Fibroblast of skin of left biceps (primary cell): ENCODE measurements at places on chromosomes 1 and 21.

GRCh38 chr1:29517251-29518086 lies 281.1 kb downstream of the PTPRU start:
- no peak for DNase-seq

DNA sequence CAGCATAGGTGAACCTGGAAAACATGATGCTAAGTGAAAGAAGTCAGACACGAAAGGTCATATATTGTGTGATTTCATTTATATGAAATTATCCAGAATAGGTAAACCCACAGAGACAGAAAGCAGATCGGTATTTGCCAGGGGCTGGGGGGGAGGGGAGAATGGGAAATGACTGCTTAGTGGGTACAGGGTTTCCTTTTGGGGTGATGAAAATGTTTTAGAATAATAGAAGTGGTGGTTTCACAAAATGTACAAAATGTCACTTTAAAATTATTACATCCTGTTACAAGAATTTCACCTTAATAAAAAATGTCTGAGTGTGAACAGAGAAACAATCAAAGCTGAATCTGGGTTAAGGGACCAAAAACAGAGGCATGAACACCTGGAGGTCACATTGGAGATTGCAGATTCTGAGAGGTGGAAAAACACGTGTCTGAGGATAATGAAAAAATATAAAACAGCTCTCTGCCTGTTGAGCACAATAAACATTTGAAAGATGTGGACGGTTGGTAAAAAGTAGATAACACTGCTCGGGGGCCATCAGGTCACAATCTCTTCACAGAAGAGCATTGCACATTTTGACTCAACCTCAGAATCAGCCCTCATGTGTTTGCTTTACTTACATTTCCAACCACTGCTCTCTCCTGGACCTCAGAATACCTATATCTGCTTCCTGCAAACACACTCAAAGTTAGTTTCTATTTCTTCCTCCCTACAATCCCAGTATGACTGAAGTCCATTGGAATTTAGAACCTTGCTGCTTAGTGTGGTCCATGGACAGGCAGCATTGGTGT lies 3.2 kb downstream of the SLAMF6 start:
- no peak for DNase-seq

- no peak for DNase-seq
These were observed 13.6 kb upstream of the C1QTNF12 start for GRCh38 chr1:1259951-1260600.

DNA sequence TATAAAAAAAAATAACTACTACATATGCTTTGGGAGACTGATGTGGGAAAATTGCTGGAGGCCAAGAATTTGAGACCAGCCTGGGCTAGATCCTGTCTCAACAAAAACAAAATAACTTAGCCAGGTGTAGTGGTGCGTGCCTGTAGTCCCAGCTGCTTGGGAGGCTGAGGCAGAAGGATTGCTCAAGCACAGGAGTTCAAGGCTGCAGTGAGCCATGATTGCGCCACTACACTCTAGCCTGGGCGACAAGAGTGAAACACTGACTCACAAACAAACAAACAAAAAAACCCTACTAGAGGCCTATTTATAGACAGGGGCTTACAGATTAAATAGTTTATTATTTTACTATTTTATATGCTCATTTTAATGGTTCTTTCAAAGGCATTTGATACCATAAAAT lies 80.0 kb downstream of the LHX4 start:
- DNase-seq, result no peak

- DNase-seq, result no peak
These were observed 126.3 kb upstream of the TMPRSS2 start for GRCh38 chr21:41634211-41634694.

DNA sequence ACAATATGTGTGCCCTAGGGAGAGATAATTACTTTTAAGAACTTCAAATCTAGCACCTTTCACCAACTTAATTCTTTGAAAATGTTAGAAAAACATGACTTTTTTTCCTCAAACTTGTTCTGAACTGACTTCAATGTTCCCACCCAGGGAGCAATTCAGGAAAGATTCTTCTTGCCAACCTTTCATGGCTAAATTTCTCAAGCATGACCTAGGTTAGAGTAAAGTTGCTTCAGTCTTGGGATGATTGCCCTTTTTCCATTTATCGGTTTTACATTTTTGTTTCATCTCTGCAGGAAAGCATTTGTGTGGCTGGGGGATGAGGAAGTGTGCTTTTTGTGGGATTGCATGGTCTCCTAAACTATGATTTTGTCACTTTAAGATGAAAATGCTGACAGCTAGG lies 647.7 kb downstream of the LTN1 start:
- DNase-seq, result no peak

DNA sequence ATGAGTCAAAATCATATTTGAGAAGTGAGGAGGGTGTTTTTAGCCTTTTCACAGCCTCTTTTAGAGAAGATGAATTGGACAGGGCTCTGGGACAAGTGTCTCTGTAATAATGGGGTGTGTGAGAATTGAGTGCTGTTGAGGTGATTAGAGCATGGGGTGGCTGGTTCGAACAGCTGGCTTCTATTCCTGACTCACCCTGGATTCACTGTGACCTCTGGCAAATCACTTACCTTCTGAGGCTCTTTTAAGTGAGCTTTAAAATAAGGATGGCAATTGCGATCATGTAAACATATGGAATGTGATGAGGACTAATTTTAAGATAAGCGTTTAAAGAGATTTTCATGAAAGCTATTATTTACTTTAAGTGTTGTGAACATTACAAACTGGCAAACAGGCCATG lies 243.4 kb downstream of the ADGRL2 start:
- no peak for DNase-seq

DNA sequence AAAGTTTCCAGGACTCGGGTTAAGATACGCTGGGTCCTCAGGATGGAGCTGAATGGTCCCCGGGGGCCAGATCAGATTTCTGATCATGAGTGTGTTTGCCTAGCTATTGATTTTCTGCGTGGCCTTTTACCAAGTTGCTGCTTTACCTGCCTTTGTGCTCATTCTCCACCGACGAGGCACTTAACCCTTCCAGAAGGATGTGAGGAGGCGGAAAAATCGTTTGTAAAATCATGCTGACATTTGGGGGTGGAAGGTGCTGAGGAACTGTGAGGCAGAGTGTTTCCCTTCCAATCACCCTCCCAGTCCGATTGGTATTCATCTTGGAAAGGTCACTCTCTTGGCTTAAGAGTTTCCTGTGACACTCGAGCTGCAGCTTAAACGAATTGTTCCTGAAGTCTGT lies 337.1 kb upstream of the KAZN start:
- DNase-seq, result no peak

DNA sequence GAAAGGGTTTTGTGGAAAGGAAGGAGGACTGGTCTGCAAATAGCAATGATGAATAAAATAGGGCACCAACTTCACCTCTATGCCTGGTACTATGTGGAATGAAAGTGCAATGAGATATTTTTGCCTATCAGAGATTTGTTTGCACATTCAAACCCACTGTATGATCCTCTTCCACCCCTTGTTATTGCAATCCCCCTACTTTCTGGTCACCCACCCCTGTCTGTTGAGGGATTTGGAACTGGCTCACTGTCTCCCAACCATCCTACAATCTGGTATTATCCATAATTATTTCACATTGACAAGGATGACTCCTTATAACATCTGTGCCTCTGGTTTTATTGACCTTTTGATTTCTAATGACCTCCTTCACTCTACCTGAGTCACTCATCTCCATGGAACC lies 42.4 kb downstream of the CD55 start:
- DNase-seq, result no peak

DNA sequence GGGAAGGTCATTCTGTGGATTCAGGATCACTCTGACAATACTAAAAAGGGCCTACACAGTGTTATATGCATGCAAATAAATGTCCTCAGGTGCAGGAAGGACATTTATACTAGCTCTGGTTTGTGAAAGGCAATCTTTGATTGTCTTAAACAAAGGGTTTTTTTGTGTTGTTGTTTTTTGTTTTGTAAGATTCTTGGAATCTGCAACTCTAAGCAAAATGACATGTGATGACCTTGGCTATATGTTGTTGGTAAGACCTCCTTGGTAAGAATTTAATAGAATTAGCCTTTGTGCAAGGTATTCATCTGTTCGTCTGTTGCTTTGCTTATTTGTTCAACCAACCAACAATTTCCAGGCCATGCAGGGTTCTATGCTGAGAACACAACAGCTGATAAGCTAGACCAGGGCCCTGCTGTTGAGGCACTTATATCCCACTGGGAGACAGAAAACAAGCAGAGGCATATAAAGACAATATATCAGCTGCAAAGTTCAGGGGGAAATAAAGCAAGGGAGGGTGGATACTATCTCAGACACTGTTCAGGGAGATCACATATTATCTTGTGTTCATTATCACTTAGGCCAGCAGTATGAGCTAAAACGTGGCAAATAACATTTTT lies 60.3 kb downstream of the FH start:
- no peak for DNase-seq

DNA sequence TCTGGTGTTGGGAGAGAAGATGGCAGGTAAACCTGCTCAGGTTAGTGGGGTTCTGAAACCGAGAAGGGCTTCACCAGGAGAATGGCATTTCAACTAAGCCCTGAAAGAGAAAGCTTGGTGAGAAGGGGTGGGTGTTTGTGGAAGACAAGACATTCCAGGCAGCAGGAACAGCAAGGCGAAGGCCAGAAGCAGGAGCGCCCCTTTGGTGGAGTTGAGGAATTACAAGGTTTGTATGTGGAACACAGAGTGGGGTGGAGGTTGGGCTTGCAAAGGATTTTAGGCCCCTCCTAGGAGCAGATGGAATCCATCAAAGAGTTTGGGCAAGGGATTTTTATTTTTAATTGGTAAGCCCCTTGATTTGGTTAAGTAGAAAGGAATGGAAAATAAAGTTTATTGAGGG lies 24.8 kb upstream of the ELOA start:
- DNase-seq, result no peak

- DNase-seq, result no peak
These were observed 320.2 kb downstream of the BARHL2 start for GRCh38 chr1:90396917-90397316.

GRCh38 chr21:45341779-45342178 lies 54.1 kb upstream of the POFUT2 start:
- no peak for DNase-seq

GRCh38 chr1:223750730-223751570 lies 38.6 kb downstream of the CAPN2 start:
- no peak for DNase-seq

GRCh38 chr1:44603718-44604117 lies 70.6 kb downstream of the TMEM53 start:
- no peak for DNase-seq

DNA sequence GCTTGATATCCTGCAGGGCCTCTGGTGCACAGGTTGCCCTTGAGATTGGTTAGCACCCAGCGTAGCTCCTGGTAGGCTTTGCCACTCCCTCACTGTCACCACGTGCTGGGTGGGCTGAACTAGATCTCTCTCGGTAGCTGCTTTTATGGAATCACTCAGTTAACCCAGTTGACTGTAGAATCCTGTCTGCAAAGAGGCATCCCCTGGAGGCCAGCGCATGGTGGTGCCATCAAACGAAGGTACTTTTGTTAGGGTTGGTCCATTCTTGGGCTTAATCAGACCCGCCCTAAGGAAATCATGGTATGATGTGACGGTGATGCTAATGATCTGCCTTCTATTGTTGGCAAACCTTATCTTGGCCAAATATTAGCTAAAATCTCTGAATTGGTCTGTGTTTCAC lies 153.4 kb downstream of the GALNT2 start:
- no peak for DNase-seq

GRCh38 chr1:73517603-73518191 lies 680.3 kb downstream of the LRRIQ3 start:
- DNase-seq, result no peak

GRCh38 chr1:147515045-147515869 lies 26.0 kb upstream of the BCL9 start:
- no peak for DNase-seq

- DNase-seq, result no peak
These were observed 48.8 kb downstream of the DDR2 start for GRCh38 chr1:162681122-162681436.

DNA sequence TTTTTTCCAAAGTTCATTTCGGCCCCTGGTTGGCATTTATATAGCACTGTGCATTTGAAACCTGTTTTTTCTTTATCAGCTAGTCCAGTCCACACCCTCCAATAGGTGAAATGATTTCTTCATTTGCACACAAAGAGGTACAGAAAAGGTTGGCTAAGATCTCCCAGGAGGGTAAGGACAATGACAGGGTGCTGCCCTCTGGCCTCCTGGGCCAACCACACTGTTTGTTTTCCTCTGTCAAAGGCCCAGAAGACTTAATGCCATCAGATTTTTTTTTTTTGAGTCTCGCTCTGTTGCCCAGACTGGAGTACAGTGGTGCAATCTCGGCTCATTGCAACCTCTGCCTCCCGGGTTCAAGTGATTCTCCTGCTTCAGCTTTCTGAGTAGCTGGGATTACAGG lies 70.1 kb upstream of the EFHD2 start:
- no peak for DNase-seq

DNA sequence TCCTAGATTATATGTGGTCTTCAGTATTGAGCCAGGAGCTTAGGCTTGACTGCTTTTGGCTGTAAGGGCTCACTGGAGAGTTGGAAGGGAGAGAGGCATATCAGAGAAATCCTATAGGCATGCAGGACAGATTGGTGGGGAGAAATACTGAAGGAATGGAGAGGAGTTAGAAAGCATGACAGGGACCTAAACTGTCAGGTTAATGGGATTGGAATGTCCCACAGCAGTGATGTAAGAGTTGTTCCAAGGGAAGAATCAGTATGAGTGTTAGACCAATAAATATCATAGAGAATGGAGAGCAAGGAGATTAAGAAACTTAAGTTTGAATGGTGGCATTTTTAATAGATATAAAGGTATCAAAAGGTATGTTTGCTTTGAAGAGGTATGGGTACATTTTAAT lies 39.7 kb downstream of the SLC35A3 start:
- DNase-seq, result peak; percentile 0
